ENCODE measurements at places on chromosomes 13 and 19. TPM values are rescaled to one million over a fixed set of nuclear protein-coding genes. Genes with fewer than 3 reads are reported as not detected.
A peak's percentile ranks its signal among the peaks of the same experiment; 100 is the strongest.

DNA sequence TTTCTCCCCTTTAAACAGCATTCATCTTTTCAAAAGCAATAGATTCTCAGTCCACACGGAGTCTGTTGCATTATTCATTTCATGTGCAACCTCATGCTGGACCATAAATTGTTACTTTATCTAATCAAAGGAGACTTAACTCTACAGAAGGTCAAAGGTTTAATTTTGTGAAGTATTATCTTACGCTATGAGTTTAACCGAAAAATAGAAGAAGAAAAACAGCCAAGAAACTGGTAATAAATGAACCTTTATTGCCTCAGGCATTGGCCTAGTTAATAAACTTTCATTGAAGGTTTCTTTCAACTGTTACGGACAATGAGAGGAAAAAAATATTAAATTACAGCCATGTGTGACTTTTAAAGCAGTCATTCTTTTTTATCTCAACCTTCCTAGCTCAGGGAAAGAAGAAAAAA is 223.6 kb downstream of the DACH1 start:
- DNase-seq: no peak

ZNF575 gene
- total RNA-seq: 2.0 TPM

DNA sequence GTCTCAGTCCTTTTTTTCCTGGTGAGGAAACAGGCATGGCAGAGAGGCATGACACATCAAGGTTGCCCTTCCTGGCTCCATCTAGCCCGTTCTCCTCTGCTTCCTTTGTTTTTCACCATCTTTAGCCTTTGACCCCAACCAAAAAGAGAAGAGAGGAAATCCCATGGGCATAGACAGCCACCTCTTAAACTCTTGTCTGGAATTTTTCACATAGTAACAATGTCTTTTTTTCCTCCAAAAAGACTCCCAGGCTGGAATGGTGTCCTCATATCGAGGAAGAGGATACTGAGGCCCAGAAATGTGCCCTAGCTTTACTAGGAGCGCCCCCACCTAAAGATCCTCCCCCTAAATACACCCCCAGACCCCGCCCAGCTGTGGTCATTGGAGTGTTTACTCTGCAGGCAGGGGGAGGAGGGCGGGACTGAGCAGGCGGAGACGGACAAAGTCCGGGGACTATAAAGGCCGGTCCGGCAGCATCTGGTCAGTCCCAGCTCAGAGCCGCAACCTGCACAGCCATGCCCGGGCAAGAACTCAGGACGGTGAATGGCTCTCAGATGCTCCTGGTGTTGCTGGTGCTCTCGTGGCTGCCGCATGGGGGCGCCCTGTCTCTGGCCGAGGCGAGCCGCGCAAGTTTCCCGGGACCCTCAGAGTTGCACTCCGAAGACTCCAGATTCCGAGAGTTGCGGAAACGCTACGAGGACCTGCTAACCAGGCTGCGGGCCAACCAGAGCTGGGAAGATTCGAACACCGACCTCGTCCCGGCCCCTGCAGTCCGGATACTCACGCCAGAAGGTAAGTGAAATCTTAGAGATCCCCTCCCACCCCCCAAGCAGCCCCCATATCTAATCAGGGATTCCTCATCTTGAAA is at the start of gene GDF15:
TSS of gene GDF15 (plus strand) at position 484 of the 868 bp plus-strand sequence. CDS start at position 516, 32 bp downstream.
- peak; percentile 40 for DNase-seq

CD79A gene
- total RNA-seq: 0.17 TPM

RPL36 gene
- 274 TPM for total RNA-seq

GRCh38 chr13:54092686-54093085 is 1064.1 kb downstream of the OLFM4 start:
- DNase-seq: no peak

DNA sequence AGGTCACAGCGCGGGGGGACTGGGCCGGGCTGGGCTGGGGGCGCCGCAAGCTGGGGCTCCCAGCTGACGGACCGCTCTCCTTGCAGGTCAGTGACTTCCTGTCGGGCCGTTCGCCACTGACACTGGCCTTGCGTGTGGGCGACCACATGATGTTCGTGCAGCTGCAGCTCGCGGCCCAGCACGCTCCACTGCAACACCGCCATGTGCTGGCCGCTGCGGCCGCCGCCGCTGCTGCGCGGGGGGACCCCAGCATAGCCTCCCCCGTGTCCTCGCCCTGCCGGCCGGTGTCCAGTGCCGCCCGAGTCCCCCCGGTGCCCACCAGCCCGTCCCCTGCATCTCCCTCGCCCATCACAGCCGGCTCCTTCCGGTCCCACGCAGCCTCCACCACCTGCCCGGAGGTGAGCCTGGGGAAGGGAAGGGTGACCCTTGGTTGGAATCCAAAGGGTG is 5.7 kb downstream of the MIDN start:
- no peak for DNase-seq

- no peak for DNase-seq
Measured at GRCh38 chr13:27137759-27138158, 33.9 kb downstream of the USP12 start.

- DNase-seq: no peak
Measured at GRCh38 chr13:56187331-56187730, 953.4 kb upstream of the PRR20A start.

GRCh38 chr13:35957241-35957731 is 173.9 kb downstream of the DCLK1 start:
- DNase-seq: no peak

ZNF91 gene
- total RNA-seq: 275 TPM

DNA sequence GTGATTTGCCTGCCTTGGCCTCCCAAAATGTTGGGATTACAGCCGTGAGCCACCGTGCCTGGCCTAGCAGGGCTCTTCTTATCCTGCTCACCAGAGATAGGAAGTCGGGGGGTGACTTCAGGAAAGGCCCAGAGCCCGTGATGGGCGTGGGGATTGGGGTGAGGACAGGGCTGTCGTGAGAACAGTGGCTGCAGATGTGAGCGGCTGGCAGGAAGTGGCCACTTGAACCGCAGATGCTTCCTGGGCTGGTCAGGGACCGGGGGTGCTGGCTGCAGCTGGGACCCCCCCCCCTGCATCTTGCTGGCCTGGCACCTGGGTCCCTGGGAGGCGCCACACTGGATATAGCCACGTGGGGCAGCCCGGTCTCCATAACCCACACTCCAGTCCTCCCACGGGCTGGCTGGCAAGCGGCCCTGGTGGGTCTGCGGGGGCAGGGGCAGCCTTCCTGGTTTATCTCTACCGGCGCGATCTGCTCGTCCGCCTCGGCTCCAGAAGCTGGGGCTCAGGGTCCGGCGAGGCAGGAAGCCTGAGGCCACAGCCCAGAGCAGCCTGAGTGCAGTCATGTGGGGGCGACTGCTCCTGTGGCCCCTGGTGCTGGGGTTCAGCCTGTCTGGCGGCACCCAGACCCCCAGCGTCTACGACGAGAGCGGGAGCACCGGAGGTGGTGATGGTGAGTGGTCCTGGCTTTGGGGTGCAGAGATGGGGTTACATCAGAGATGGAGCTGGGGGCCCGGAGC is at the start of gene F2RL3:
TSS of gene F2RL3 (plus strand) at position 371 of the 737 bp plus-strand sequence. CDS start at position 562, 191 bp downstream.
- DNase-seq: peak; percentile 59

GRCh38 chr19:32653599-32653915 is 21.4 kb downstream of the ANKRD27 start:
- DNase-seq: no peak

DNA sequence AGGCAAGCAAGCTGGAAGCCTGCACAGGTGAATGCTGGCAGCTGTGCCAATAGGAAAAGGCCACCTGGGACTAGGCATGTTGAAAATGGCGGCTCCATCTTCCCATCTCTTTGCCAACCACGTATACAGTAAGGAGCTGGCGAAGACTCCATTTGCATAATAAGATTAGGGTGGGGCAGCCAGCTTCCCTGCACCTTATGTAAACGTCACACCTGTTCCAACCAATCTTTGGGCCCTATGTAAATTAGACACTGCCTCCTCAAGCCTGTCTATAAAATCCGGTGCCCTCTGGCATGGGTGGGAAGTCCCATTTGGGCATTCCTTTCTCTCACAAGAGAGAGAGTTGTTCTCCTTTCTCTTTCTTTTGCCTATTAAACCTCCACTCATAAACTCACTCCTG is 16.8 kb downstream of the ADGRE2 start:
- no peak for DNase-seq

GRCh38 chr13:99911965-99912566 is 59.5 kb downstream of the ZIC5 start:
- DNase-seq: no peak

DNA sequence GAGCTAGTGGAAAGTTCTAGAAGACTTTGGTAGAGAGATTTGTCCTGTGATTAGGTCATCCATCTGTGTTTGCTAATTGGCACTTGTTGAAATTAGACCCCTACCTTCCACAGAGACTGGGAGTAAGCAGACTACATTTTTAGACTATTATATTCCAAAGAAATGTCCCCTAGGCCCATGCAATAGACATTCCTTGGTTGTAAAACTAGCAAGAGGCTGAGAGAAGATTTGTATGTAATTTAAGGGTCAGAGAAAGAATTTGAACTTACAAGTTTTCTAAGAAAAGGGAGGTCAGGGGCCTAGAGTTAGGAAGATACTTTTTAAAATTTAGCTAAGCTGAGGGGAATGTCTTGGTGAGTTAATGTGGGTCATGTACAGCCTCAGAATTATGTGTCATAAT is 470.7 kb upstream of the SLITRK1 start:
- DNase-seq: no peak

KANK3 gene
- 17.7 TPM for total RNA-seq

GRCh38 chr13:113105032-113105920 is at the start of gene F7:
F7 (plus strand) TSS chr13:113105791; CDS start chr13:113105842, 51 bp downstream.
- DNase-seq: no peak
